ENCODE measurements at places on chromosomes 1 and 21.

GRCh38 chr1:17923666-17924065 is 168.5 kb downstream of the ACTL8 start:
- no peak for DNase-seq

DNA sequence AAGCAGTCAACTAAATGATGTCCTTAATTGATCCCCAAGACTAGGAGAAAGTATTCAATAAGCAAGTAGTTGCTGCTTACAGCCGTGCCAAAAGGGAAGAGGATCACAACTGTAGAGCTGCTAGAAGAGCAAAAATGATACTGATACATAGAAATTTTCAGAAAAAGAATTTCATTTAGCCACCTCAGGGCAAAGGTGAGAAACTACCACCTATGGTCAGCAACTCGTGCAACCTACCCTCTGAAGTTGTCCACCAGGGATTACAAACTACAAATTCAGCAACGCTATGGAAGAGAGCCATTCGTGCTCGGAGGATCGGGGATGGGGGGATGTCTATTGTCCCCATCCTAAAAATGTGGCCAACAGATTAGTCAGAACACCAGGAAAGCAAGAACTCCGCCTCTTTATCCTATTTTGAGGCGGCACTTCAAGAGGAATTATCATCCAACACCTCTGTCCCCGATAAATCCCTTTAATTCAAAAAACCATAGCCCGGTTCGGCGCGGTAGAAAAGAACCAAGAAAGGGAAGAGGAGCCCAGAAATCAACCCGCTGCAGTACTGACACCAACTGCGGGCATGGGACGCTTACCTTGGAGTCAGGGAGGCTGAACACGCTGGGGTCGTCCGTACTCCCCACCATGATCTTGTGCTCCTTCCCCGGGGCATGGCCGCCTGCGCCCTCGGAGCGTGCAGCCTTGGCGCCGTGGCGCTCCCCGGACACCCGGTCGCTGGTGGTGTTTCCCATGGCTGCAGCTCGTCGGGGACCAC is 687 bp downstream of the PRKAB2 start:
- DNase-seq, result no peak

GRCh38 chr1:31003613-31004230 is 61.8 kb downstream of the PUM1 start:
- DNase-seq, result no peak

GRCh38 chr1:29849038-29849750 is 612.9 kb downstream of the PTPRU start:
- no peak for DNase-seq

- no peak for DNase-seq
Measured at GRCh38 chr1:11874624-11875023, 15.9 kb upstream of the NPPB start.

All from pancreas (tissue), 10 donors.